ENCODE measurements at places on chromosomes 3 and 15.

- no peak for DNase-seq
Measured at GRCh38 chr3:197503652-197504051, 52.1 kb downstream of the BDH1 start.

DNA sequence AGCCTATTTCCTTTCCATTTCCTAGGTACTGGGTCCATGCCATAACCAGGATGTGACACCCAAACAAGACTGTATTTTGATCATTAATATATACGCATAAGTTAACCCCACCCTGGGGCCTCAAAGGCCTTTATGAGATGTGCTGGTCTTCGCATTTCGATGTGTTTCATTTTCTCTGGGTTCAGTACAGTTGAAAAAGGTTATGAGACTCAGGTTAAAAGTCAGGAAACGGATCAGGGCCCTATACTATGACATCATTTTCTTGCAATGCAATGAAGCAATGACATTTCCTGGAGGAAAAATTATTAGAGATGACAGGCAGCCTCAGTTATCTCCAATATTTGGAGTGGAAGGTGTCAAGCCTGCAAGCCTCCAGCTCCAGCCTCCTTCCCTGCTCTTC lies 31.7 kb downstream of the TMEM212 start:
- no peak for DNase-seq

DNA sequence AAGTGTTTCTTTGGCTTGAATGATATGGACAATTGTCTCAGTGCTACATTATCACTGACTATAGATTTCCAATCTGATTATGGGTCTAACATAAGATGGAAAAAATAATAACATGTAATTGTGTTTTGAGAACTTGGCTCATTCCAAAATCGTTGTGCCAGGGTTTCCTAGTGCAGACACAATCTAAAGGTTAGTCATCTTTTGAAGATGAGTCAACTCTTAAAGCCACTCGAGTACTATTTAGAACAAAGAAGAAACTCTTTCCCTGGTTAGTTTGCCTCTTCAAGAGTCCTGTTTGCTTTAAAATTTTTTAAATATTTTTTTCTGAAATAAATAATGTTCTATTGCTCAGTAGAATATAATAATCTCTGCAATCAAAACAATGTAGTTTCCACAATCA lies 301.0 kb downstream of the CADM2 start:
- DNase-seq: no peak

- no peak for DNase-seq
Measured at GRCh38 chr3:55597641-55598040, 110.5 kb upstream of the WNT5A start.

DNA sequence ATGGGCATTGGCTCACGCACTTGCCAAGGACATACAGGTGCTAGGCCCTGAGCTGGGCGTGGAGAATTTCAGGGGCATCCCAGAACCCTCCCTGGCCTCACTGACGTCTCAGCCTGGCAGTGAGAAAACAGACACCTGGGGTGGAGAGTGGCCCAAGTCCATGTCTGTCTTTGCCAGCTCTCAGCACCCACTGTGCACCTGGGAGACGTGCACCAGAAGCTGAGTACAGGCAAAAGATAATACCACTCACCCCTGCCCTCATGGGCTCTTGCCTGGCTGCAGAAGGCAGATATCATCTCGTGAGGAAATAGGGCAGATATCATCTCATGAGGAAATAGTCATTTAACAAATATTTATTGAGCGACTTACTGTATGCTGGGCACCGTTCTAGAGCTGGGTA lies 8.0 kb downstream of the LOXL1 start:
- DNase-seq: peak; percentile 95

Data from LNCaP clone FGC (cell line).